ENCODE measurements at places on chromosomes 7 and 10.

DNA sequence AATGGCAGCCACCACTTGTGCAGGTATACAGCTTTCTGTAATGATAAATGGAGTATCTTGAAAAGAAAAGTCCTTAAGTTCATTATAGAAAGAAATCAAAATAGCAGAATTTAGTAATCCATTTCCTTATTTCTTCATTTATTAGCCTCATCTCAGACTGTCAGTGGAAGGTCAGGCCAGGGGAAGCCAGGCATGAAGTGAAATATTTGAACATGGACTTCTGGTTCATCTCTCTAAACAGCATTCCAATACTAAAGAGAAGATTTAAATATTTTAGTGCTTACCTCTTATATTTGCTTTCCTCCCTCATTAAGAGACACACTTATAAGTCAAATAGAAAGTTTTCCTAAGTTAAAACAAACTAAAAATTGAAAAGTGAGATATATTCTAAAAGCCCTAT, 26.8 kb downstream of the TRDMT1 start:
- DNase-seq: no peak

GRCh38 chr10:58384095-58384494, 1.1 kb upstream of the TFAM start:
- no peak for DNase-seq

DNA sequence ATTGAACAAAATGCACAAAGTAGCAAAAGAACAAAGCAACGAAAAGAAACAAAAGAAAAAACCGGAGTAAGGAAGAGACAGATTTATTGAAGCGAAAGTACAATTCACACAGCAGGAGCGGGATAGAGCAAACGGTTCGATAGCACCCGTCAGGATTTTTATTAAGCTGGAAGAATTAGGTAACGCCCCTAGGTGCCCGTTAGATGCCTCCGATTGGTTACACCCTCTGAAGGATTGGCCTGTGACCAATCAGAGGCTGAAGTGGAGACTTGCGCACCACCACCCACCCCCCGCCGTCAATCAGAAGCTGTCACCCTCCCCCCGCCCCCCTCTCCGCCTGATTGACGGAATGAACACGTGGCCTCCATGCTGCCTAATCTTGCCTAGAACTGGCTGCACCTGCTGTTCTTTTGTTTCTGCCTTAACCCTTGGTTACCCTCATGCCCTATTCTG, 16.8 kb downstream of the OCM2 start:
- peak; percentile 96 for DNase-seq

DNA sequence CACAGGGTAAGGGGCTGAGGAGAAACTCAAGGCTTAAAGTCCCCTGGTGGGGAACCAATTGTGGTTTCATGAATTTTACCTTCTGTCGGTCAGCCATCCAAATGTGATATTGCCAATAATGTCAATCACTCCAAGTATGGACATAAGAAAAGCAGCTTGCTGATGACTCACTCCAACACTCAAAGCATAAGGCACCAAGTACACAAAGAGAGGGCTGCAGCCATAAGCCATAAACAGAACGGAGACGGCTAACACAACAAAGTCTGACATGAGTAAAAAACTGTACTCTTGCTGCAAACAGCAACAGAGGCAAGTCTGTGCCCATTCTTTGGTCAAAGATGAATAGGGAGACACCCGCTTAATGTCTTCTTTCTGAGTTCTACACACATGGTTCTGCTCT, 24.2 kb downstream of the IFIT5 start:
- no peak for DNase-seq

GRCh38 chr7:52842202-52842900, 193.1 kb upstream of the POM121L12 start:
- no peak for DNase-seq

GRCh38 chr10:44860811-44861736, 50.1 kb upstream of the TMEM72 start:
- DNase-seq: no peak

DNA sequence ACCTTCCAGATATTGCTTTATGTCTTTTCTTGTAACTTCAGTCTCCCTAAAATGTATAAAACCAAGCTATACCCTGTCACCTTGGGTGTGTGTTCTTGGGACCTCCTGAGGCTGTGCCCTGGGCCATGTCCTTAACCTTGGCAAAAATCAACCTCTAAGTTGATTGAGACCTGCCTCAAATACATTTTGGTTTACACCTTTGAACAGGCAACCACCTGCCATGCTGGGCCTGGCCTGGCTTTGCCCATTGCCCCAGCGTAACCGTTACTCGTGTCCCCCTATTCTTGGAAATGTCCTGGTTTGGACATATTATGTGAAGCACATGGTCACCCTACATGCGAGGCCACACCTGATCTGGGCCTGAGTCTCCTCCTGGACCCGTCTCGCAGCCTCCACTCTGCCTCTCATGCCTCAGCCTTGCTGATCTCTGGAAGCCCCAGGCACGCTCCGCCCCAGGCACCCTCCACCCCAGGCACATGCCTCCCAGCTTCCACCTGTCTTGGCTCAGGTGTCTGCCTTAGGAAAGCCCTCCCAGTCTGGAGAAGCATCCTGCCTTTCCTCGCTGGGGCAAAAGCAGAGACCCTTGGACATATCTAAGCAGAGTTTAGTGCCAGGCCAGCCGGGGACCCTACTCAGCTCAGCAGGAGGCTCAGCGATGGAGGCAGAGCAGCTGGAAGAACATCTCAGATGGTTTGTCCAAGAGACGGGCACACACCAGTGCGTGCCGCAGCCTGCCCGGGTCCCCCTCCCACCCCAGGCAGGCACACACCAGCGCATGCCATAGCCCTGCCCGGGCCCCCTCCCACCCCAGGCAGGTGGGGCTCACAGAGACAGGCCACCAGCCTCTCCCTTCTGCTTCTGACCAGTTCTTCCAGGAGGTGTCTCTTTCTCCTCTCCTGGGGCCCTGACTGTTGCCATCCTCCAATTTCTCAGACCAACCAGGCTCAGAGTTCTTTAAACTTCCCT, 4.0 kb upstream of the VIPR2 start:
- DNase-seq: no peak

DNA sequence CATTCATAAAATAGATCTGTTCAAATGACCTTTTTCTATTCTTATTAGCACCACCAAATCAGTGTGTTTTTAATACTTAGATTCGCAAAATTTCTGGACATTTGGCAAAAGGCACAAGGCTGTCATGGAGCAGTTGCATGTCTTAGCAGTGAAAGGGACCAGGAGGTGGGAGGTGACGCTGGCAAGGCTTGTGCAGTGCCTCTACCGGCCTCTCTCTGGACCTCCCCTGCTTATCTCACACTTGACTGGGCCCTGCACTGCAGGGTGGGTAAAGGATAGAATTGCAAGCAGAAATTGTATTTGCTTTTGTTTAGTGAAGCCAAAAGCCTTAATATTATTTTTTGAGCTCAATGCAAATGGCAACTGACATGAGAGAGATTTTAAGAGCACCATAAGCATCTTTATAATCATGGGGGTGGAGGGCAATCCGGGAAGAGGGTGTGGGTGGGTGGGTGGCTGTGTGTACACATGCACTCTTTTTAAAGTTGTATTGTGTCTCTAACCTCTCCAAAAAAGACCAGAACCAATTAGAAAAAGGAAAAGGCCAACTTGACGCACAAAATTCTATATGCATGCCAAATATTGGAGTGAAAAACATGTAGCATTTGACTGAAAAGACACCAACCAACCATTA, 106.3 kb downstream of the WNT2 start:
- no peak for DNase-seq

GRCh38 chr7:92588561-92588960, 1.6 kb downstream of the FAM133B start:
- no peak for DNase-seq

DNA sequence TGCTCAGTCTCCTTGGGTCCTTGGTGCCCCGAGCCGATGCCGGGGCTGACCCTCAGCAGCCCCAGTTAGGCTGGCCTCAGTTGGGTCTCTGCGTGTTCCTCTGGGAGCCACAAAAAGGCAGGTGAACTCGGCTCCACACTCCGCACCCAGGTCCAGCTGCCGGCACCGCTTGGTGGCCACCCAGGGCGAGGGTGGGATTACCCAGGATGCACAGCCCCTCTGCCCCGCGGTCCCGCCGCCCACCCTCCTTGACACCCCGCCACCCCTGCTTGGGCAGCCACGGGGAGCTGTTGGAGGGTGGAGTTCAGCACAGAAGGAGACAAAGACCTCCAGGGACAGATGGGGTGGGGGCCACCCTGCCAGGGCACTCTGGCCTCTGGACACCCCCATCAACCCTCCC, 17.7 kb downstream of the VENTX start:
- no peak for DNase-seq

DNA sequence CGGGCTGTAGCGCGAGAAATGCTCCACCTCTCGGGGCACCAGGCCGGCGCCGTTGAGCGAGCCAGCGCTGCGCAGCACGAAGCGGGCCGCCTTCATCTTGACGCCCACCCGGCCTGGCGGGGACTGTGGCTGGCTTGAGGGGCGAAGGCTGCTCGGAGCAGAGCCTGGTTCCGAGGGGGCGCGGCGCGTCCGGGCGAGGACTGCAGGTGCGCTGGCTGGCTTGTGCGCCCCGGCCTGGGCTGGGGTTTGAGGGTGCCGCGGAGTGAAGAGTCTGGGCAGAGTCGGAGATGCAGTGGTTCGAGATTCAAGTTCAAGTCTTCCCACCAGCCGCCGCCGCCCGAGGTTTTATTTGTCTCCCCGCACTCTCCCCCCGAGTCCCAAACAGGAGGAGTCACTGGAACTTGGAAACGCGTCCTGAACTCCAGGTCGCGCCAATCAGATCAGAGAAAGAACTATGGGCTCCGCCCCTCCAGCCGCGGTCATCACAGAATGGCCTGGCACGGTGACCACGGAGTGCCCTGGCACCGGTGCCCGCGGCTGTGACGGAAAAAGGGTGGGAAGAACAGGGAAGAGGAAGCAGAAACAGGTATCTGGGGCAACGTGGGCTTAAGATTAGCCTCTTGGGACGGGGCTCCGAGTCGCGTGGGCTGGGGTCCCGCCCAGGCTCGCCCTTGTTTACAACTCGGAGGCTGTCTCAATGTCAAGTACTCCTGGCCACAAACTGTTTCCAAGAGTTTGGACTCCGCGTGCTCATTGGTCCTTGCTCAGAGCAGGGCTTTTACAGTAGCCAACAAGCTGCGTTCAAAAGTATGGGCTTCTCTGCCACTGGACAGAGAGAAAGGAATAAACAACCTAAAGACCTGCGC, at the start of gene PDK4:
Gene PDK4, minus strand, starts transcription at position 319 of the 866 bp plus-strand sequence. Its CDS starts 223 bp downstream, at position 96.
- peak; percentile 68 for DNase-seq

- DNase-seq: no peak
These were observed 15.8 kb downstream of the MET start for GRCh38 chr7:116687801-116688201.

DNA sequence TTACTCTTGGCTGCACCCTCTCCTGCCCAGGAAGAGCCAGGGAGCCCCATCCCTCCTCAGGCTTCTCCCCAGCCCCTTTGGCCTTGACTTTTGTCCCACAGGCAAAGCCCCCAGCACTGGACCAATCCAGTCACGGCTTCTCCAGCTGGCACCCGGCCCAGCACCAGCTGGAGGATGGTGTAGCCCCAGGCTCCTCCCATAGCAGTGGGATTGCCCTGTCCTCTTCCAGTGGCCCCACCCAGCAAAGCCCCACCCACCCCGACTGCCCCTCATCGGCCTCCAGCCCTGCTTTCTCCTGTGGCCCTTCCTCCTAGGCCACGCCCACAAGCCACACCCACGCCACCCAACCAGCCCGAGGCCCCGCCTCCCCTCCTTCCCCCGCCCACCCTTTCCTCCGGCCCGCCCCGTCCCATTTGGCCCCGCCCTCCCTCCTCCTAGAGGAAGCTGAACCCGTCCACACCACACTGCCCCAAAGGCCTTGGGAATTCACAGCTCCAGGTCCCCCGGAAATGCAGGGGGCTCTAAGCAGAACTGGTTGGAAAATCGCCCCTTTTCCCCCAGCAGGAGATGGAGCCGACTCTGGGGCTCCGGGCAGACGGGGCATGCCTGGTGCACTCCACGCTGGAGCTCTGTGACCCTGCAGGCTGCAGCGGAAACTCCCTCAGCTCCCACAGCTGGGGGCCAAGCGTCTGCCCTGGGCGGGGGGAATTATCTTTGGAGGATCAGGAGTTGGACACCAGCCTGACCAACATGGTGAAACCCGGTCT, 25.2 kb downstream of the GET4 start:
- DNase-seq: peak; percentile 91

DNA sequence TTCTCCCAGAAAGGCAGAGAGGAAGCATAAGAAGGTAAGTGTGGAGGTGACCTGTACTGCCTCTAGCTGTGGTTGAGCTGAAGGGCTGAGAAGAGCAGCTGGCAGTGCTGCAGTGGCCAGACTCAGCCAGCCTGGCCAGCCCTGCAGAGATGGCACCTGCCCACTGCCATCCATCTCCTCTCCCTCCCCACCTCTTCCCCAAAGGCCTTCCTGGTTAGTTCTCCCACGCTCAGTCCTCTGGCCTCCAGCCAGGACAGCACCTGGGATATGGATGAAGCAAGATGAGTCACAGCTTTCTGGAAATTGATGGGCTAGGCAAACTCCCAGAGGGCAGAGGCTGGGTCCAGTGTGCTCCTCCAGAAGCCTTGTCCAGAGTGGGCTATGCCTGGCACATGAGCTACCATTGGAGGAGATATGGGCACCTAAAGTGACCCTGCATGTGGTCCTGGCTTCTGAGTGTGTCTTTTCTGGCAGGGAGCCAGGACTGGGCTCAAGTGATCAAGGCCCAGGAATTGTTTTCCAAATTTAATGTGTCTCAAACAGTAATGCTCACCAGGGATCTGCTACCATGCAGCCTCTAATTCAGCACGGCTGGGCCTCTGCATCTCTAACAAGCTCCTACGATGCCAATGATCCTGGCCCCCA, 81.0 kb upstream of the CACUL1 start:
- peak; percentile 43 for DNase-seq

DNA sequence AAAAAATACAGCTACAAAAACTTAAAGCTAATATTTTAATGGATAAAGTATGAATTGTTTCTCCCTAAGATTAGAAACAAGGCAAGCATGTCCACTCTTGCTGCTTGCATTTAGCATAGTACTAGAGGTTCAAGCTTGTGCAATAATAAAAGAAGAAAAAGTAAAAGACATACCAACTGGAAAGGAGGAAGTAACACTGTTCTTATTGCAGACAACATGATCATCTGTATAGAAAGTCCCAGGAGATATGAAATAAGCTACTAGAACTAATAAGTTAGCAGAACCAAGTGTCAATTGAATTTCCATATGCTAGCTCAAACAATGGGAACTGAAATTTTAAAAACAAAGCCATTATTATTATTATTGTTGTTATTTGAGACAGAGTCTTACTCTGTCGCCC, 20.0 kb upstream of the RABGEF1 start:
- DNase-seq: no peak

GRCh38 chr10:11670381-11670780, 58.9 kb upstream of the USP6NL start:
- DNase-seq: peak; percentile 79

GRCh38 chr7:91314591-91315323, 50.5 kb downstream of the FZD1 start:
- no peak for DNase-seq

- DNase-seq: no peak
These were observed 14.8 kb upstream of the GSAP start for GRCh38 chr7:77430927-77431326.

- peak; percentile 94 for DNase-seq
These were observed 604 bp upstream of the STAM start for GRCh38 chr10:17643339-17643754.

GRCh38 chr7:11327633-11328032, 354.0 kb downstream of the PHF14 start:
- DNase-seq: no peak

- DNase-seq: no peak
These were observed 61.9 kb upstream of the NKX6-2 start for GRCh38 chr10:132847856-132848255.

- no peak for DNase-seq
These were observed 26.3 kb downstream of the ZCWPW1 start for GRCh38 chr7:100402241-100402640.

- DNase-seq: no peak
These were observed 126.6 kb upstream of the LSM8 start for GRCh38 chr7:118057404-118057803.
